Stimulated activated CD4-positive, alpha-beta T cell treated with anti-CD3 and anti-CD28 coated beads, Interleukin-1b, Interleukin-23, amount 100 ng/mL, for 1 hour (primary cell): ENCODE measurements at places on chromosomes 6 and 20.

GRCh38 chr6:148943451-148943850, 196.6 kb downstream of the UST start:
- DNase-seq: no peak

- no peak for DNase-seq
Observed at GRCh38 chr20:57394121-57395082, 3.2 kb downstream of the RBM38 start.

- DNase-seq: no peak
Observed at GRCh38 chr20:18739751-18740166, 73.8 kb upstream of the SCP2D1 start.

- DNase-seq: no peak
Observed at GRCh38 chr6:145276756-145277155, 458.6 kb downstream of the EPM2A start.

DNA sequence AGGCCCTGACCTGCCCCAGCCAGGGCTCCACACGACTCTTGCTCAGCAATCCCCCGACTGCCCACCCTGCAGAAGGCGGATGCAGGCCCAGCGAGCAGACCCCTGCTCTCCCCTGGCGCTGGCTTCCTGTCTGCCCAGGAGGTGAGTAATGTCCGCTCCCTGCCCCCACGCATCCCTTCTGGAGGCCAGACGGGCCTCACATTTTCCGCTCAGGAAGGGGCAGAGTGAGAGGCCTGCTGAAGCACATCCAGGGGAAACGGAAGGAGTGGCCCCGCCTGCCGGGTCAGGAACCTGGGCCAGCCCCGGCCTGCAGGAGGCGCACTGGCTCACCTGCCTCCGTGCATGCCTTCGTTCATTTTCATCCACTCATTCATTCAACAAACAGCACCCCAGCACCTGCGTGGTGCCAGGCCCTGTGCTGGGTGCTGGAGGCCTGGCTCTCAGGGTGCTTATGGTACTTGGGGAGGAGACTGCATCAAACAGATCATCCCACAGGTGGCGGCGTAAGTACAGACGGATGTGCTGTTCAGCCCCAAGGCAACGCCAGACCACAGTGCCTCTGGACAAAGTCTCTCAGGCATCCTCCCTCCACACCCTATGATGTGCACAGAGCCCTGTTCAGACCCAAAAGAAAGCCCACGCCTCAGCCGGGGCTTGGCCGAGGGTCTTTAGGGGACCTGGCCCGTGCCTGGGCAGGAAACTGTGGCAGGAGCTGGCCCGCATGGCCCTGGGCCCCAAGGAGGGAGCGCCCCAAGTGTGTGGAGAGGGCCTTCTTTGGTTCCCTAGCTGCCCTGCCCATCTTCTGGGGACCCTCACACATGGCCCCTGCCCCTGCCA, 112.1 kb downstream of the ASXL1 start:
- no peak for DNase-seq

DNA sequence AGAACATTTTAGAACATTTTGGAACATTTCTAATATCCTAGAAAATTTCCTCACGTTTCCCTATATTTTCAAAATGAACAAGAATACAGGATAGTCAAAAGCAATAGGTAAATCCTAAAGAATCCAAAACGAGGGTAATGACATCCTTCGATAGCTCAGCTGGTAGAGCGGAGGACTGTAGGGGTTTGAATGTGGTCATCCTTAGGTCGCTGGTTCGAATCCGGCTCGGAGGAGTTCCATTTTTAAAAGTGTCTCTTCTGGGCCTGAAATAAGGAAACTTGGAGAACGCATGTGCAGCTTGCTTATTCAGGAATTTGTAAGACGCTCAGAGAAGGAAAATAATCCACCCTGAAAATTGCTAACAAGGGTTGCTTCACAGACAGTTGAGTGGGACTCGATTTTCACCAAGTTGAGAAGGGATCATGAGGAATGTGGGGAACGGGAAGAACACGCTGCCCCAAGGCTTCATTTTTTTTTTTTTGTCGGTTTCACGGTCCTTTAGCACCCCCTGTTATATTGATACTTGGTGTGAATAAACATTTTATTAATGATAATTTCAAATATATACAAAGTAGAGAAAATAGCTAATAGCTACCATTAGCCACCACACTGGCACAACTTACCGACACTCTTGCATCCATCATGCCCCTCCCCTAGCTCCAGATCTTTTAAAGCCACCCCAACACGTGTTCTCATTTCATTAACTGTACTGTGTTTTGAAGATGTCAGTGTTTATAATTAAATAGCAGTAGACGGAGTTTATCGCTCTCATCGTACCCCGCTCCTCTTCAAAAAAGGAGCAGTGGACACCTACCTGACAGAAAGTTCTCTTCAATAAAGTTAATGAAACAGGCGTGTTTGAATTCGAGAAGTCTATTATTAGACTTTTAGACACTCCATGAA, 1.8 kb upstream of the ABT1 start:
- no peak for DNase-seq
